NCI-H1417 (cell line): ENCODE measurements at places on chromosomes 12 and 14.

DNA sequence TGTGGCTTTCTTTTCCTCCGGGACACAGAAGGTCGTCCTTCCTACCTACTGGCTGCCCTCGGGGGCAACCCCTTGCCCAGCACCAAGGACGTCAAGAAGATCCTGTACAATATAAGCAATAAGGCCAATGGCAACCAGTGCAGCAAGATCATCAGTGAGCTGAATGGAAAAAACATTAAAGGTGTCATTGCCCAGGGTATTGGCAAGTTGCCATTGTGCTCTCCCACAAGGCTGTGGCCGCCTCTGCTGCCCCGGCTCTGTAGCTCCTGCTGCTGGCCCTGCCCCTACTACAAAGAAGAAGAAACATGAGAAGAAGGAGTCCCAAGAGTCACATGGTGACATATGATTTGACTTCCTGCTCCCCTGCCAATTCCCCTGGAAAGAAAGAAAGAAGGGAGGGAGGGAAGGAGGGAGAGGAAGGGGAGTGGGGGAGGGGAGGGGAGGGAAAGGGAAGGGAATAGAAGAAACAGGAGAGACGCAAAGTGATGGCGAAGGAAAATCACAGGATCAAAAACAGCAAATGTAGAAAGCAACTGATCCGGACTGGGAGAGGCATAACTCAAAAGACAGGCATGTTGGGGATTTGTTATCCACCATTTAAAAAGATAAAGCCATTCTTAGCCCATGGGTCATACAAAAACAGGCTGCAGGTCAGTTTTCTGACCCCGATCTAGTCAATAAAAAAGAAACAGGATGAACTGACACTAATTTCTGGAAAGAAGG, 61.3 kb upstream of the RESF1 start:
- DNase-seq = peak; percentile 10

GRCh38 chr14:103561381-103562178, 877 bp downstream of the BAG5 start:
- DNase-seq = peak; percentile 19

DNA sequence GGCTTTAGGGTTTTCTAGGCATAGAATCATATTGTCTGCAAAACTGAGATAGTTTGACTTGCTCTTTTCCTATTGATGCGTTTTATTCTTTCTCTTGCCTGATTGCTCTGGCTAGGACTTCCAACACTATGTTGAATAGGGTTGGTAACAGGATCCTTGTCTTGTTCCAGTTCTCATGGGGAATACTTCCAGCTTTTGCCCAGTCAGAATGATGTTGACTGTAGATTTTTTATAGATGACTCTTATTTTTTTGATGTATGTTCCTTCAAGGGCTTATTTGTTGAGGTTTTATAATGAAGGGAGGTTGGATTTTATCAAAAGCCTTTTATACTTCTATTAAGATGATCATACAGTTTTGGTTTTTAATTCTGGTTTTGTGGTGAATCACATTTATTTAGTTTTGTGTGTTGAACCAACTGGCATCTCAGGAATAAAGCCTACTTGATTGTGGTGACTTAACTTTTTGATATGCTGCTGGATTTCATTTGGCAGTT, 478.2 kb downstream of the TMEM117 start:
- no peak for DNase-seq

- DNase-seq = peak; percentile 8
Observed at GRCh38 chr12:88417531-88417930, 162.7 kb downstream of the KITLG start.

- DNase-seq = no peak
Observed at GRCh38 chr14:93051600-93052546, 63.9 kb downstream of the ITPK1 start.

DNA sequence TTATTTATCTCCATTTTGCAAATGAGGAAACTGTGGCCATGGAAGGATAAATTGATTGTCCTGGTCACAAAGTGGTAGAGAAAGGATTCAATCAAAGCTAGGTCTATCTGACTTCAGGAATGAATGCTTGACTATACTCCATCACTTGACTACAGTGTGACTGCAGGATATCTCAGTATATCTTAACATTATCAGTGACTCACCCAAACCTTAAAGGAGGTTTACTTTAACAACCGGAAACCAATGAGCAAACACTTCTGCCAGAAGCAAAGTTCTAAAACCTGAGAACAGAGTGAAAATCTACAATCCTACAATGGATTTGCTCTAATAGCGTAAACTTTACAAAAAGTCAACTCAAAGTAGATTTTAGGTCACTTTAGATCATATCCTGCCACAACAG, 277.0 kb downstream of the CEP128 start:
- DNase-seq = no peak

GRCh38 chr12:124743479-124744272, 120.0 kb downstream of the SCARB1 start:
- no peak for DNase-seq

GRCh38 chr14:52124791-52125684, 56.2 kb upstream of the NID2 start:
- DNase-seq = peak; percentile 35

- peak; percentile 63 for DNase-seq
Observed at GRCh38 chr12:122880668-122881067, 15.3 kb downstream of the VPS37B start.

- no peak for DNase-seq
Observed at GRCh38 chr14:52129721-52130120, 60.9 kb upstream of the NID2 start.

- DNase-seq = no peak
Observed at GRCh38 chr12:91804533-91804932, 341.1 kb downstream of the BTG1 start.

DNA sequence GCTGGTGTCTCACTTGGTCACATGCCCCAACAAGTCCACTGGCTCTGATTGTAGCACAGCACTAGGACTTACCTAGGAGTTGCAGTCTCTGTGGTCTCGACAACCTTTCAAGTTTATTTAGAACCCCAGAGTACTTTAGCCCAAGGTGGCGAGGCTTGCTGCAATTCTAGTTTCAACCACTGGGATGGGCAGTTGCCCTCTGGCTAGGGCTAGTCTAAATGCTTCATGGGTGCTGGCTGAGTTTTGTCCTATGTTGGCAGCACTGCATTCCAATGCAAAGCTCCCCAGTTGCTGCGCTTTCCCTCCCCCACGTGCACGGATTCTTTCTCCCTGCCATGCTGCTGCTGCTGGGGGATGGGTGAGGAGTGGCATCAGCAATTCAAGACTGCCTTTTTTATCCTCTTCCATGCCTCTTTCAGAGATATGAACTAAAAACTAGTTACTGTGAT, 207.9 kb downstream of the SYNE2 start:
- no peak for DNase-seq

DNA sequence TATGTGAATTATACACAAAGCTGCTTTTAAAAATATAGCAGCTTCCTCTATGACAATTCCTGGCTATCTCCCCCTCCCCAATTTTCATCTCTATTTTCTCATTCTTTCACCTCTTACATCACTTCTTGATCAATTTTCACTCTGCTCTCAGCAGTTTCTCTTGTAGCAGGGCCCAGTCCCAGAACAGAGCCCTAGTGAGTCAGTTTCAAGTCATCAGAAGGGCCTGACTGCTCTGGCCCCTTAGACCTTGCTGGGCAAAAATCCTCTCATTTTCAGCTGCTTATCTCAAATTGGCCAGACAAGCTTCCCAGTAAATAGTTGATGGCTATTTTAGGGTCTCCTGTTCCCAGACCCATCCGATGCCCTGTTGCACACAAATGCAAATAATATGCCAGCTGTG, 101.4 kb downstream of the TTC7B start:
- DNase-seq = no peak

DNA sequence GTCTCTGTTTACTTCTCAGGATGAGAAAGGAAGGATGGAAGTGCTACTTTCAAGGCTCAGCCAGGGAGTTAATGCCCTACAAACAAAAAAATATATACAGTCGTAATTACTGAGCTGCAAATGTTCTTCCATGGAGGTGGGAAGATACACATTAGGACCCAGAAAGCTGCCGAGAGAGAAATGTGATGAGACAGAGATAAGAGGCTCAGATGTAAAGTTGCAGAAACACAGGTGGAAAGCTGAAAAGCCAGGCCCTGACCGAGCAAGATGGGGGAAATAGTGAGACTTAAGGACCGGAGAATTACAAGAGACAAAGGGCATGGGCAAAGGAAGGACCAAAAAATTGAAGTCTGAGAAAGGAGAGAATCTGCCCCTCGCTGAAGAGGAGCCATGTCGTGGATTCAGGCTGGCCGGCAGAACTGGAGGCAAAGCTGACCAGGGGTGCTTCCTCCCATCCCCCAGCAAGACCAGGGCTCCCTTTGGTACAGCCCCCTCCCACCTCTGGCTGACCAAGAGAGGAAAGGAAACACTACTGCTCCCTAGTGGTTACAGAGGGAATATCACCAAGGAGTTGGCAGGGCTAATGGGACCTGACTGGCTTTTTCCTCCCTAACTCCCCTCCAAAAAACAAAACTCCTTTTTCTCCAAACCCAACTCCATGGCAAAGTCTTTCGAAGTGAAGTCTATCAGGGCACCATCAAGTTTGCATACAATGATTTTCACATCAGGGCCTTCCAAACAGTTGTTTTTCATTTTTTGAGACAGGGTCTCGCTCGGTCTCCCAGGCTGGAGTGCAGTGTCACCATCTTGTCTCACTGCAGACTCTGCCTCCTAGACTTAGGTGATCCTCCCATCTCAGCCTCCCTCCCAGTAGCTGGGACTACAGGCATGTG, 12.1 kb downstream of the ZFHX2 start:
- DNase-seq = peak; percentile 21

DNA sequence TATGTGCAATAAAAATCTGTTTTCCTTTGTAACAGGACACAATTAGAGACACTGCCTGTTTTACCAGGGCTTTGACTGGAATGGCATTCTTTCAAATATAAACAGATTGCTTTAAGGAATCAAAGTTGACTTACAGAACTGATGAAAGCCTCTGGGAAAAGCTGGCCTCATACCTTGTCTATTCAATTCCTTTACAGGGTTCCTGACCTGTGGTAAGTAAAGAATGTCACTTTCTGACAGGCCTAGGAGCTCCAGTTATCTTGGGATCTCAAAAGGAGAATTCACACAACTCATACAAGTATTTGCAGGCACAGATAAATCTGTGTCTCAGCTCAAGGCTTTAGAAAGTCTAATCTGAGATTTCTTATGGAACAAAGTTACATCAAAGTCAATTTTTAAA, 88.4 kb downstream of the BCAT1 start:
- no peak for DNase-seq

- DNase-seq = no peak
Observed at GRCh38 chr12:62882140-62882539, 52.8 kb downstream of the PPM1H start.

GRCh38 chr14:103504991-103505565, 17.6 kb downstream of the CKB start:
- no peak for DNase-seq

GRCh38 chr12:21559855-21560569, 33.9 kb downstream of the SPX start:
- no peak for DNase-seq

GRCh38 chr12:21877293-21877982, 63.8 kb downstream of the ABCC9 start:
- DNase-seq = peak; percentile 22

GRCh38 chr14:81529391-81529790, 4.3 kb downstream of the SEL1L start:
- no peak for DNase-seq

DNA sequence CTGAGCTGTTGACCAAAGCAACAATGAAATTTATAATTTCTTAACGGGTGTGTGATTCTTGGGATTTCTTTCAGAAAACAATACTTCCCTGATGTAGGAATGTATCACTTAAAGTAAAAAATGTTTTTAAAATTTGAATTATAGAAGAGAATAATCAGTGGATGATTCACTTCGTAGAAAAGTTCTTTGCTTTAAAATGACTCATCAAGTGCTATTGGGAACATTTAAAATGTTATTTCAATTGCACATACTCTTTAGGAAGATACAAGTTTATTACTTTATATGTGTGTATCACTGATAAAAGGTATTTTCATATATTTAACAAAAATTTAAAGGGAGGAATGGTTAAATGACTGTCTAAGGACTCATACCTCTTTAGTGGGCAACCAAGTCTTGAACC, 155.3 kb downstream of the PDE3A start:
- no peak for DNase-seq

- DNase-seq = no peak
Observed at GRCh38 chr12:56894698-56895368, 39.4 kb downstream of the SDR9C7 start.

- peak; percentile 83 for DNase-seq
Observed at GRCh38 chr12:80846952-80847351, 90.8 kb downstream of the LIN7A start.

DNA sequence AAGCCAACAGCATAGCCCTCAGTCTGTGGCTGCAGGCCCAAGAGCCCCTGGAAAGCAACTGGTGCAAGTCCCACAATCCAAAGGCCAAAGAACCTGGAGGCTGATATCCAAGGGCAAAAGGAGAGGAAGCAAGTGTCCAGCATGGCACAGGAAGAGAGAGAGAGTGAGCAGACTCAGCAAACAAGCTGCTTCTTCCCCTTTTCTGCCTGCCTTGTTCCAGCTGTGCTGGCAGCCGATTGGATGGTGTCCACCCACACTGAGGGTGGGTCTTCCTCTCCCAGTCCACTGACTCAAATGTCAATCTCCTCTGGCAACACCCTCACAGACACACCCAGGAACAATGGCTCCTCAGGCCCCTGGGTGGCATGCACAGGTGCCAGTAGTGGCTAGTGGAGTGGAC, 33.5 kb downstream of the SMCO2 start:
- DNase-seq = no peak

- no peak for DNase-seq
Observed at GRCh38 chr12:96241431-96241830, 47.3 kb downstream of the ELK3 start.

- no peak for DNase-seq
Observed at GRCh38 chr12:44672042-44672441, 204.1 kb downstream of the NELL2 start.

DNA sequence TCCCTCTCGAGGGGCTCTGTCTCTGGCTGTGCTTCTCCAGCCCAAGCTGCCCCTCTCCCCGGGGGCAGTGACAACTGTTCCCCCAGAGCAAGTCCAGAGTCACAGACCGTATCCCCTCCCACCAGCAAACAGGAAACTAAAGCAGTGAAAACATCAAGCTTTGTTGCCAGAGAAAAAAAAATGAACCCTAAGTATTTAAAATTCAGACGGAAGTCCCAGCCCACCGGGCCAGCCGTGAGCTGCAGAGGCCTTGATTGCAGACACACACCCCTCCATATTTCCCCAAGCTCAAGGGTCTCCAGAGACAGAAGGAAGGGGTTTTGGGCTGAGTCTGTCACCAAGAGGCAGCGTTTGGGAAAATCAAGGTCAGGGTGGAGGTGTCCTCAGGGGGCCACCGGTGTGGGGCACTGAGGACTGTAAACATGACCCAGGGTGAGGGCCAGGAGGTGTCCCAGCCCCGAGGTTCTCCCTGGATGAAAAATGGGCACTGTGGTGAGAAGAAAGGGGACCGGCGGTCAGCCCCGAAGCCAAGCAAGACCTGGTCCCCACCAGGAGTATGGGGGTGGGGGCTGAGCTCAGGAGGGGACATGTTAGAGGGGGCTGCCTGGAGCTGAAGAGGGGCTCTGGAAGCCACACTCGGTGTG, 7.7 kb downstream of the PHETA1 start:
- no peak for DNase-seq

DNA sequence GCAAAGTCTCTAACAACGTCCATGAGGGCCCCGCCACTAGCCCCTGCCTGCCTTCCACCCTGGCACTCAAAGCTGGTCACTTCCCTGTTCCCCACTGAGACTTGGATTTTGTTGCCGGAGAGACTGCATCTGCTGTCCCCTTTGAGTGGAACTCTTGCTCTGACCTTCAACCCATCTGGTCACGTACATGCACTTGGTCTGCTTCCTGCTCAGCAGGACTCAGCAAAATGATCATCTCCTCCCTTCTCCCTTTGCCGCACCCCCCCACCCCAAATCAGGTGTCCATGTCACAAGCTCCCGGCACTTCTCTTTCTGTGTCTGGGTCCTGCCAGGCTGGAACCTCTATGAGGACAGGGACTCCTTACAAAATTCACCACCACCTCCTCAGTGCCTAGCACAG, 180.9 kb downstream of the CHST11 start:
- no peak for DNase-seq
